ENCODE measurements at places on chromosomes 3 and 15.

DNA sequence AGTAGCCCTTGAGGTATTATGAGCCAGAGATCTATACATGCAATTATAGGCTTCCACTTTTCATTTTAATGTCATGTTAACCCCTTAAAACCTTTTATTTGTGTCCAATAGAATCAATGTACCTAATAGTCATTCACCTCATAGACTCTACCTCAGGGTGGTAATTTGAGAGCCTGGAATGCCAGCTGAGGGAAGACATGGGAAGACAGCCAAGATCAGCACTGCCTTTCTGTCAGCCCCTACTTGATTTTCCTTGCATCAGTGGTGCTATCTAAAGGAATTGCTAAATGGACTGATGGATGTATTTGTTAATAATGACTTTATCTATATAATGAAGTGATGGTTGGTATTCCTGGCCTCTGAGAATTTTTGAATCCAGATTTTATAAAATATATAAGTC lies 113.3 kb upstream of the GBE1 start:
- no peak for DNase-seq

DNA sequence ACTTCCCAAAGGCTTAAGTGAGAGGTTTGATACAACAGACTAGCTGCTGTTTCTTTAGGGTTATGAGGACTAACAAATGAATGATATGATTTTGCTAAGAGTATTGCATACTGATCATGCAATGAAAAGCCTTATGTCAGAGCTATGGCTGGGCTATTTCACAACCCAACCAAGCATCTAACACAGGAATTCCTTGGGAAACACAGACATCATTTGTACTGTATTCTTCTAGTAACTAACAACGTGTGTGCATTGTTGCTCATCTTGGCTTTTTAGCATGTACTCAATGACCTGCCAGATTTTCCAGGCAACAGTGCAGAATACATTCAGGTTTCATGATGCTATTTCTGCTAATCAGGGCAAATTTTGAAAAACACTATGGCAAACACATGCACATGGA lies 19.3 kb downstream of the PDZRN3 start:
- DNase-seq = no peak

DNA sequence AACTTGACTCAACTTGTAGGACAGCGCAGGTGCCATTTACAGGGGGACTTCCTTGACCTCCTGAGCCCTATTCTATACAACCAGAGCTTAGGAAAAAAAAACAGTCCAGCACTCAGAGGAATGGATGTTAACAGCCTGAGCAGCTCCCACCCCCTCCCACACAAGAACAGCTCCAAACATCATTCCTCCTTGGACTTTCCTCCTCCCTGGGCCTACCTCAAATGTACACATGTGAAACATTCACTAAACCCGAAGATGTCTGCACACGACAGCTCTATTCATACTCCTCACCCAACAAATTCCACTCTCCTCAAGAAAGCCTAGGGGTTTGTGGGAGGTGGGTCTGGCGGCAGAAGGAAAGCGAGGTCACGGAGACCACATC lies 503 bp upstream of the ATRIP start:
- DNase-seq = no peak

GRCh38 chr3:195893516-195893915 lies 14.8 kb downstream of the TNK2 start:
- DNase-seq = no peak

GRCh38 chr3:97871801-97872524 lies 50.2 kb downstream of the CRYBG3 start:
- peak; percentile 79 for DNase-seq

- DNase-seq = no peak
Measured at GRCh38 chr3:45608885-45609284, 14.3 kb downstream of the LIMD1 start.

DNA sequence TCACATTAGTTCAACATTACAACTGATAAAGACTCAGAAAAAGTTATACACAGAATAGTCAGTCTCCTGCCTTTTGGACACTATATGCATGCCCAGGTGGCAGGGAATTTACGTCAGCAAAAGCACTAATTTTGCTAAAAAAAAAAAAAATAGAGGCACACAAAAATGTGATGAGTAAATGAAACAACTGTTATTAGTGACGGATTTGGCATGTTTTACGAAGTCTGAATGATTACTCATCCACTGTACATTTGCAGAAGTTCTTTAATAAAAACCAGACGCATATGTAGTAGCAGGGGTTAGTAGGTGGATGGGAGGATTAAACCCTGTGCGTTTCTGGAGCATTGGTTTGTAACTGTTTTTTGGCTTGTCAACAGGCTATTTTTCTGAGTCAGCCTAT lies 99.0 kb downstream of the MITF start:
- DNase-seq = peak; percentile 94

- DNase-seq = peak; percentile 58
Measured at GRCh38 chr15:63503739-63504246, 600 bp upstream of the USP3 start.

GRCh38 chr3:99502871-99503270 lies 135.5 kb upstream of the COL8A1 start:
- DNase-seq = no peak

- no peak for DNase-seq
Measured at GRCh38 chr15:101156509-101157159, 95.2 kb downstream of the CHSY1 start.

- DNase-seq = no peak
Measured at GRCh38 chr15:62958528-62959363, 83.8 kb upstream of the TPM1 start.

GRCh38 chr3:56458496-56459103 lies 9.7 kb downstream of the ERC2 start:
- no peak for DNase-seq

DNA sequence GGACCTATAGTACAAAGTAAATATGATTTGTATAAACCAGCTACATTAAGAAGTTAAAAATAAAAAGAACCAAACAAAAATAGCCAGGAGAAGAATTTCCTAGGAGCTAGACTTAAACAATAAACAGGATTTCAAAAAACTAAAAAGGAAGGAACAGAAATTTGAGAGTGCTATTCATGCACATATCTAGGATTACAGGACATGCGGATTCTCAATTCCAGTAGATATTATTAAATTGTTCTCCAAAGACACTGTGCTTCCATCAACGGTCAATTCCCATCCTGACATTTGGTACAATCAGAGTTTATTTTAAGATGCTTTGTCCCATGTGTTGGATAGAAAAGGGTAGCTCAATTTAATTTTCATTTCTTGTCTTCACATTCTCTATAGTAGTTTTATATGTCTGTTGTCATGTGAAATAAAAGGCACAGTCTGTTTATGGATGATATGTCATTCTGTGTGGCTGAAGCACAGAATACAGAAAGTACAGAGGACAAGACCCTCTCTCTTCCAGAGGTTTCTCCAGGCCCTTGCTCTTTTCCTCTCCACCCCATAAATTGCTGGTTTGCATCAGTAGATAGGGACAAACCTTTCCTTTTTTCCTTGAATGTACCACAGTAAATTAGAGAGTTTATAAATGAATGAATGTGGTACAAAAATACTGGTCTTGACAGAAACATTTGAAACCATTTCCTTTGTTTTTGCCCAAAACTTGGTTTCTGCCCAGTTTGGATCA lies 3.5 kb downstream of the PLOD2 start:
- DNase-seq = no peak

DNA sequence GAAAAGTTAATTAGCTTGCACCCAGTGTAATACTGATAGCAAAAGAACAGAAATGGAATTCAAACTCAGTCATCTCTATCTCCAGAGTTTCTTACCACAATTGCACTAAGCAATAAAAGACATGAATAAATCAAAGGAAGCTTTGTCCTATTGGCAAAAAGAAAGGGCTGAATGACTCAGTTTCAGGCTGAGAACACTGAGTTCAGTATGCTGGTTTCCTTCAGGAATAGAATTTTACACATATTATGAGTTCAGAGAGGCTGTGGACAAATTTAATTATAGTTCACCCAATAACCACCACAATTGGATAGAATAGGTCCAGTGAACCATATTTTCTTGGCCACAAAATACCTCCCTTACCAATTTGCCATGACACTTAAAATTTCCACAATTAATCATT lies 249.7 kb downstream of the KCNMB2 start:
- DNase-seq = no peak

DNA sequence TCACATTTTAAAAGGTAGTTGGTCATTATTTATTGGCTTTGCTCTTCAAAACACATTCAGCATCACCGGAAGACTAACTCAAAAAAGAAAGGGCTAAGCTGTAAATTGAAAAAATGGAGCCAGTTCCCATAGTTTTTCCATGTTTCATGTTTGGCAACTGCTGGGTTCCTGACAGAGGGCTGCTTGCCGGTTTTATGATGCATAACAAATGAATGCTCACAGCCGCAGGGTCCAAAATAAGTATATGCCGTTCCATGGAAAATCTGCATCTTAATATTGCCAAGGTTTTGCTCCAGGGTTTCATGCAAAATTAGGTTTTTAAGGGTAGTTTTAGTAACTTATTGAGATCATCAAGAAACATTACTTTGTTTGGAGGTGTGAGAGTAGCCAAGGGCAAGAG lies 15.8 kb downstream of the SLC12A1 start:
- DNase-seq = no peak

GRCh38 chr3:43742920-43743319 lies 52.2 kb downstream of the ABHD5 start:
- no peak for DNase-seq

DNA sequence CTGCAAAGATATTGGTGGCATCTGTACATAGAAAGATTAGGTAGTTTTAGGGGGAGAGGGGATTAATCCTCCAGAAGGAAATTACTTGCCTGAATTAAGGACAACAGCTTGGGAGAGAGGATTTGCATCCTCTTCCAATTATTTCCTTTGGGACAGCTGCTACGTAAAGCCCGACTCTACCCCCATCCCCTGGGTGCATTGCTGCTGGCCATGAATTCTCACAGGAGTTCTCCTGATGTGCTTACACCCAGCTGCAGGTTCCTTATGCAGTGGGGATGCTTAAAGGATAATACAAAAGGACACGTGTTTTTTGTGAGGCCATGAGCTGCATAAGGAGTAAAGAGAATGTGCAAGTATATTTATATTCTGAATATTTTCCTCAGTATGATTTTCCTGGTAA lies 132.3 kb downstream of the VPS8 start:
- DNase-seq = no peak

GRCh38 chr3:30343861-30344260 lies 262.5 kb upstream of the TGFBR2 start:
- DNase-seq = no peak

- no peak for DNase-seq
Measured at GRCh38 chr15:50857763-50858162, 50.7 kb upstream of the AP4E1 start.

DNA sequence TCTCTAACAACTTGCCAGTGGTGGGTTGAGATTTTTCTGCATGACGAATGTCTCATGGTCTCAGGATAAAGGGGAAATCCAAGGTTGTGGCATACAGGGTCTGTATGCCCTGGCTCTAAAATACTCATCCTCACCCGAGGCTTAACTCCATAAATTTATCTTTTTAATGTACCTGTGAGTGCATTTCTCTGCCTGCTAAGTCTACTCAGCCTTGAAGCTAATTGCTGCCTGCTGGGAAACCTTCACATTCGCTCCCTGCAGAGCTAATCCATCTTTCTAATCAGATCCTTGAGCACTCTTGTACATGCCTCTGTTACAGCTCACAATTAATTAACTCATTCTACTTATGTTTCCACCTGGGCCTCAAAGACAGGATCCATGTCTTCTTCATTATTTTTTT lies 93.8 kb downstream of the CMSS1 start:
- DNase-seq = no peak

GRCh38 chr3:158651192-158651591 lies 6.9 kb downstream of the GFM1 start:
- DNase-seq = no peak

DNA sequence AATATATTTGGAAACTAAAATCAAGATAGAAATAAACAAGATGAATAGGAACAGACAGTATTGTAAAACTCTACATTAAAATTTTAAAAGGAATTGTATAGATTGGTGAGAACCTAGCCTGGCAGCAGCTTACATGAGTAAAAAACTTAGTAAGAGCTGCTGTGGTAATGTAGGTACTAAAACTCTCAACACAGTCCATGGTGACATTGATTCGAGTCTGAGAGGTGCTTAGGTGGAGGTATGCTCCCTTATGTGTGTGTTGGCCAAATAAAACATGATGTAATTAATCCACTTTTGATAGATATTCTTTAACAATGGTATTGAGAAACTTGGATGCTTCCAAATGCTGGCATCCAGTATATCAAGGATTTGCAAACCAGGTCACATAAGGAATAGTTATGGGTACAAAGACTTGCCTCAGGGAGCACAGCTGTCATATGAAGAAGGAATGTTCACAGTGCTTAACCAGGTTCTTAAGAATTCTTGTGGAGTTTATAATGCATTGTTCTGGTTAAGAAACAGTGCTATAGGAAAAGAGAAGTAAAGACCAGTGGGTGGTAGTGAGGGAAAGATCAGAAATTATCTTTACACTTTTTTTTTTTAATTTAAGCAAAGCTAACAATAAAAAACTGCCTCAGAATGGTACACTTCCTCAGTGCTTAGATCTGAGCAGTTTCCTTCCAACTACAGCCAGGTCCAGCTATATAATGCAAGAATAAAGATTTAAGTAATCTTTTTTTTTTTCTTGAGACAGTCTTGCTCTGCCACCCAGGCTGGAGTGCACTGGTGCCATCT lies 24.6 kb upstream of the IL20RB start:
- DNase-seq = no peak

DNA sequence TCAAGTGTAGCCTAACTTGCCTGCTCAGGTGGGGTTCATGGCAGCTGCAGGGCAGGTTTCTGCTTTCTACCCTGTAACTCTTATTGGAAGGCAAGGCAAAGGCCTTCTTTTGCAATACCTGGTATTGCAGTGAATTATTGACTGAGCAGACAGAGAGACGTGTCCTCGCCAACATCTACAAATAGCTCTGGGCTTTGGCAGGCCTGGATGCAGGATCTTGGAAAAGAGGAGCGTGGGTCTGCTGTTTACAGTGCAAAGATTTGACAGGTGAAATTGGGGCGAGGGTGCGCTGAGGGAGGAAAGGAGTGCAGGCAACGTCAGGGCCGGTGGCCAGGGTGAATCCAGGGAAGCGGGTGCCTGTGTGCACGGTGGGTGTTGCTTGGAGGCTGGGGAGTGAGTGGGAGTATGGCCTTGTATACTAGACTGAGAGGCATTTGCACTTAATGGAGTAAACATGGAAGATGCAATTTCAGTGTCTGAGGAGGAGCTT lies 44.5 kb downstream of the ST6GAL1 start:
- DNase-seq = no peak

DNA sequence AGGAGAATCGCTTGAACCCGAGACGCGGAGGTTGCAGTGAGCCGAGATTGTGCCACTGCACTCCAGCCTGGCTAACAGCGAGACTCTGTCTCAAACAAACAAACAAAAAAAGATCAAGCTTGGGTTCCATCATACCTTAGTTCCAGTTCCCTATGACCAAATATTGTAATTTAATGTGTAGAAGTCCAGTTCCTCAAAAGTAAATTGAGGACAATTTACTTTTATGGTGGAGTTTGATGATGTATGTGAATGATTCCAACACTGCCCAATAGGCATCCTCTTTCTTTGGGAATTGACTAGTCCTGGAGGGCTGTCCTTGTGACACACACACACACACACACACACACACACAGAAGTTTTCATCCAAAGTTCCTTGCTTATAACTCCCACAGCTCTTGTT lies 2.8 kb upstream of the PKM start:
- DNase-seq = no peak
